ENCODE measurements at places on chromosomes 3 and 15. TPM values are rescaled to one million over a fixed set of nuclear protein-coding genes. Genes with fewer than 3 reads are reported as not detected.

DNA sequence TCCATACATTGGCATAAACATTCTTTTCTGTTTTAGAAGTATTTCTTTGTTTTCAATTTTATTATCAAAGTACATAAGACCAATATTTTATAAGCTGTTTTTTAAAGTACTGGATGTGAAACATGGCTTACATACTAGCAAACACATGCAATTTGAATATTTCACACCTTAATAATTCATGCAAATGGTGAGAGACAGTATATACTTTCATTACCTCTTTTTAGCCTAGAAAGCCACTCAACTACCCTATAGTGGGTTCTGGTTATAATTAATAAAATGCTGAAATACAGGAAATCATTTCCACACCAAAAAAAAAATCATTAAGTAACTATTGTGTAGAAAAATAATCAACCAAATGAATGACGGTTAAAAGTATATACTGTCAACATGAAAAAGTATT is 38.5 kb upstream of the MELTF start:
- no peaks in the 10 kb centered on the region for H3K36me3 ChIP-seq
- DNase-seq, result no peak
- no peak overlapping the region for H3K4me3 ChIP-seq
- no peaks in the 10 kb centered on the region for H3K4me1 ChIP-seq
- H3K27me3 ChIP-seq, result no peaks in the 10 kb centered on the region
- no peak overlapping the region for H3K27ac ChIP-seq

- H3K27ac ChIP-seq, result no peak overlapping the region
- DNase-seq, result peak; percentile 32
- H3K36me3 ChIP-seq, result no peaks in the 10 kb centered on the region
- no peak overlapping the region for H3K4me3 ChIP-seq
- H3K4me1 ChIP-seq, result no peaks in the 10 kb centered on the region
Observed at GRCh38 chr15:70826634-70827033, 27.3 kb downstream of the LARP6 start.

DNA sequence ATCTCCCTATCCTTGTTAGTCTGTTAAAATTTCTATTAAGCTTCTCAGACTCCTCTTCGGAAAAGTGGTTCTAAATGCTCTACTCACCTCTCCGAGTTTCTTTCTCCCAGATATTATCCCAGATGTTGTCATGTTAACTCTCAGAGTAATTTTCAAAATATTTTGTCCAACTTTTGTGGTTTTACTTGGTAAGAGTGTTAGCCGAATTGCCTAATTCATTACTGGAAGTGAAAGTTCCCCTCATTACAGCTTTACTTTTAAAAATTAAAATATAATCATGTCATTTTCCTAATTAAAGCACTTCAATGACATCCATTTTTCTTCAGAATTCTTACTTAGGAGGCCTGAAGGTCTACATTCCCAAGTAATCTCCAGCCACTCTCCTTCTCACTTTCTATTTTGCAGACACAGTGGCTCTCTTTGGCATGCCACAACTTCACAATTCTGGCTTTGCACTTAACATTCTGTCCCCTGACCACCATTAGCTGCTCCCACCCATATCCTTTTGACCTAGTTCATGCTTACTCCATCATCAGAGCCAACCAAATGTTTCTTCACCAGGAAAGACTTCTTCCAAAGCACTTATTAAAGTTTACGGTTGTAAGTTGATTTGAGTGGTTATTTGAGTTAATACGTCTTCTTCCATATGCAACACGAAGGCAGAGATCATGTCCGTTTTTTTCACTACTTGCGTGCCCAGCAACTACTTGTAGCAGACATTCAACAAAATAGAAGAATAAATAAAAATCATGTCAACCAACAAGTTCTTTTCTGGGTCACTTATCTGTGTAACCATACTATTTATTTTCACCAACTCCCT is 10.2 kb upstream of the TIPARP start:
- no peak for DNase-seq
- no peak overlapping the region for H3K27ac ChIP-seq
- H3K27me3 ChIP-seq, result no peaks in the 10 kb centered on the region
- H3K4me1 ChIP-seq, result no peaks in the 10 kb centered on the region
- H3K4me3 ChIP-seq, result no peak overlapping the region

GRCh38 chr15:70761046-70761445 is 2.3 kb downstream of the UACA start:
- no peaks in the 10 kb centered on the region for H3K4me1 ChIP-seq
- H3K27me3 ChIP-seq, result no peaks in the 10 kb centered on the region
- H3K4me3 ChIP-seq, result no peak overlapping the region
- DNase-seq, result no peak
- no peaks in the 10 kb centered on the region for H3K36me3 ChIP-seq
- no peak overlapping the region for H3K27ac ChIP-seq

GRCh38 chr3:83321891-83322290 is 1560.4 kb upstream of the GBE1 start:
- no peaks in the 10 kb centered on the region for H3K36me3 ChIP-seq
- H3K4me1 ChIP-seq, result no peaks in the 10 kb centered on the region
- DNase-seq, result no peak
- no peak overlapping the region for H3K27ac ChIP-seq

DNA sequence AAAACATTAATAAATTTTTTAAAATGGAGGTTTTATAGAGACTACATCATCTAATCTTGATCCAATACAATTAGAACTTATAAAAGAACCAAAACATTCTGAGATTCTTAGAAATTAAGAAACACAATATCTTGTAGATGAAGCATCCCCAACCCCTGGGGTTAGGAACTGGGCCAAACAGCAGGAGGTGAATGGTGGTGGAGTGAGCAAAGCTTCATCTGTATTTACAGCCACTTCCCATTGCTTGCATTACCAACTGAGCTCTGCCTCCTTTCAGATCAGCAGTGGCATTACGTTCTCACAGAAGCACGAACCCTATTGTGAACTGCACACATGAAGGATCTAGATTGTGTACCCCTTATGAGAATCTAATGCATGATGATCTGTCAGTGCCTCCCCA is 36.3 kb downstream of the KNL1 start:
- DNase-seq, result no peak
- no peaks in the 10 kb centered on the region for H3K36me3 ChIP-seq
- no peak overlapping the region for H3K27ac ChIP-seq
- no peaks in the 10 kb centered on the region for H3K4me1 ChIP-seq
- no peaks in the 10 kb centered on the region for H3K27me3 ChIP-seq

GRCh38 chr3:52415800-52416199 is 29.1 kb downstream of the SEMA3G start:
- DNase-seq, result no peak
- no peaks in the 10 kb centered on the region for H3K36me3 ChIP-seq
- H3K4me1 ChIP-seq, result peaks cover 5% of the 10 kb centered on the region
- no peaks in the 10 kb centered on the region for H3K27me3 ChIP-seq
- H3K4me3 ChIP-seq, result no peak overlapping the region
- H3K27ac ChIP-seq, result no peak overlapping the region

DNA sequence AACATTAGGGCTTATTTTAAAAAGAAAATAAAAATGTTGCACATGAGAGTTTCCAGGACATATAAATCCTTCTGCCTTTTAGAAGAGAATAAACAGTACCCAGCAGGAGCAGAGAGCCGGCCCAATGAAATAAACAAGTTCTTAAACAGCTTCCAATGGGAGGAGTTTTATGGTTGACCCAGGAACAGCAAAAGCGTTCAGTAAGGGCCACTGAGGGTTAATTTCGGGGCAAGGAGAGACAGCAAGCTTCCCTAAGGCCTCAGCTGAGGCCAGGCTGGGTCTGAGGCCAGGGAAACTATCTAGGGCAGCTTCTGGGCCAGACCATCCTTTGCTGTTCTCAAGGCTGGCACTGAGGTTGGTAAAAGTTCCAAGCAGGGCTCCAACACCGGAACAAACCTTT is 3.4 kb downstream of the PDZRN3 start:
- H3K27ac ChIP-seq, result peak overlapping the region; percentile 56
- DNase-seq, result peak; percentile 29
- no peaks in the 10 kb centered on the region for H3K36me3 ChIP-seq

DNA sequence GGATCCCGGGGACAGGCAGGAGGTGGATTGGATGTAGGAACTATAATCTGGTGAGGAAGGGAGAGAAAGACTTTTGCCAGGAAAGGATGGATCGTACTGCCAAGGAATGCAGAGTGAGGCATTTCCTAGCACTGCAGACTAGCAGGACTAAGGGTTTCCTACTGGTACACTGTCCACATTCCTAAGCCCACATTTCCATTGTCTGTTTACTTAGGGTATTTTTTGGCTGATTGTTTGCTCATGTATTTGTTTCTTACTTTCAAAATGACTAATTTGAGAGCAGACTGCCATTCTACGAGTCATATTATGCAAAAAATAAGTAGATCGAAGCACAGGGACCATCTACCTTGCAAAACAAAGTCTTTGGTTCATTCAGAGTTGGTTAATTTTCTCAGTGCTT is 1029.5 kb upstream of the NR2F2 start:
- DNase-seq, result no peak
- H3K36me3 ChIP-seq, result no peaks in the 10 kb centered on the region
- no peak overlapping the region for H3K4me3 ChIP-seq
- H3K4me1 ChIP-seq, result no peaks in the 10 kb centered on the region
- H3K27me3 ChIP-seq, result no peaks in the 10 kb centered on the region

DNA sequence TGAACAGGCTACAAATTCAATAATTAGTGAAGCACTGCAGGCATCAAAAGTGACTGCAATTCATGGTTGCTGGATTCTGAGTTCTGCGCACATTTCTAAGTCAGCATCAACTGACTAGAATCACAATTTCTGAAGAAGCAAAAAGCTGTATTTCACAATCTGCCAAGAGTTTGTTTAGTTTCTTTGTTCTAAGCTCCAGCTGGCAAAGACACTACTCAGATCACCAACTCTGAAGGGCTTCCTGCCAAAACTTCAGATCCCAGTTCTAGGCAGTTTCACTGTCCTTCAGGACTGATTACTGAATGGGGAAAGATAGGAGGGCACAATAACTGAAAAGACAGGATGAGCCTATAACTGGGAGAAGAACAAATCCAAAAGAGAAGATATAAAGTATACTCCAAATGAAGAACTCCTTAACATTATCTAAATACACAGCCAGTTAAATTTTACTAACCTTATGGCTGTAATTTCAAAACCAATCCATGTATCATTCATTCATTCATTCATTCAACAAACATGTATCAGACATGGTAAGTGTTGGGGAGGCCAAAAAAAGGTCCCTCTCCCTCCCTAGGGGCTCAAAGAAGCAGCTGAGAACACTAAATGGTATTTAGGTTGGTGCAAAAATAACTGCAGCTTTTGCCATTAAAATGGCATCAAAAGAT is 17.1 kb downstream of the TJP1 start:
- H3K36me3 ChIP-seq, result no peaks in the 10 kb centered on the region
- no peaks in the 10 kb centered on the region for H3K4me1 ChIP-seq
- H3K27ac ChIP-seq, result no peak overlapping the region
- H3K4me3 ChIP-seq, result no peak overlapping the region
- DNase-seq, result peak; percentile 32
- H3K27me3 ChIP-seq, result no peaks in the 10 kb centered on the region

GRCh38 chr15:45637552-45638033 is 2.8 kb downstream of the SQOR start:
- H3K36me3 ChIP-seq, result no peaks in the 10 kb centered on the region
- no peaks in the 10 kb centered on the region for H3K27me3 ChIP-seq
- H3K4me3 ChIP-seq, result peak overlapping the region; percentile 51
- peak; percentile 76 for DNase-seq

GRCh38 chr3:179929091-179929529 is 107.6 kb downstream of the PEX5L start:
- H3K36me3 ChIP-seq, result no peaks in the 10 kb centered on the region
- no peak overlapping the region for H3K4me3 ChIP-seq
- peak; percentile 30 for DNase-seq
- H3K27ac ChIP-seq, result no peak overlapping the region
- no peaks in the 10 kb centered on the region for H3K27me3 ChIP-seq
- H3K4me1 ChIP-seq, result no peaks in the 10 kb centered on the region

DNA sequence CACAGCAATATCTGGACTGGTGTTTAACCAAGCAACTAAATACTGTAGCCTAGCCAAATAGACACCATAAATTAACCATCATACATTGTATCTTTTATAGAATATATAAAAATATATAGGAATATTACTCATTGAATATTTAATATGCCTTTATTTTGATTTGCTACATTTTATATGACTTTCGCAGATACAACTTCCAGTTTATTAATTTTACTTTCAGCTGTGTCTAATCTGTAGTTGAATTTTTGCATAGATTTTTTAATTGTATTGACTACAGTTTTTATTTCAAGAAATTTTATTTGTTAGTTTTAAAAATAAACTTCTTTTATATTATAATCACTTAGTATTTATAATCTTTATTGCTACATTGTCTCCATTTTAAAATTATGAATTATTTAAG is 299.7 kb downstream of the LSAMP start:
- DNase-seq, result no peak
- no peak overlapping the region for H3K27ac ChIP-seq
- H3K4me1 ChIP-seq, result no peaks in the 10 kb centered on the region

DNA sequence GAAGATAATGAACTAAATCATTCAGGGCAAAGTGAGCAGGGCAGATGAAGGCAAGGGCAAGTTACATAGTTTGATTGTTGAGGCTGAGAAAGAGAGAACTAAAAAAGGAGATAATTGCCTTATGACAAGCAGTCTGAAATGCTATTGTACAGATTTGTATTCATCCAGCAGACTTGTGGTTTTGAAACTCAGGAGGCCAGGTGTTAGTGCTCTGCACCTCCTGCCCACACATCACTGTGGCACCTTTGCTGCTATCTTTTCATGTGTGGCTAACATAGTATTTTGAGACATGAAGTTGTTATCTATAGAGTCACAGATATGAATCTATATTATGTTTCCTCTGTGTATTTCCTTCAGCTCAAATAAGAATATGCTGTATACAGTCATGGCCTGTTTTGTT is 24.3 kb upstream of the SUCLG2 start:
- no peaks in the 10 kb centered on the region for H3K36me3 ChIP-seq
- no peaks in the 10 kb centered on the region for H3K27me3 ChIP-seq
- no peak overlapping the region for H3K27ac ChIP-seq
- H3K4me1 ChIP-seq, result no peaks in the 10 kb centered on the region
- no peak for DNase-seq
- no peak overlapping the region for H3K4me3 ChIP-seq

DNA sequence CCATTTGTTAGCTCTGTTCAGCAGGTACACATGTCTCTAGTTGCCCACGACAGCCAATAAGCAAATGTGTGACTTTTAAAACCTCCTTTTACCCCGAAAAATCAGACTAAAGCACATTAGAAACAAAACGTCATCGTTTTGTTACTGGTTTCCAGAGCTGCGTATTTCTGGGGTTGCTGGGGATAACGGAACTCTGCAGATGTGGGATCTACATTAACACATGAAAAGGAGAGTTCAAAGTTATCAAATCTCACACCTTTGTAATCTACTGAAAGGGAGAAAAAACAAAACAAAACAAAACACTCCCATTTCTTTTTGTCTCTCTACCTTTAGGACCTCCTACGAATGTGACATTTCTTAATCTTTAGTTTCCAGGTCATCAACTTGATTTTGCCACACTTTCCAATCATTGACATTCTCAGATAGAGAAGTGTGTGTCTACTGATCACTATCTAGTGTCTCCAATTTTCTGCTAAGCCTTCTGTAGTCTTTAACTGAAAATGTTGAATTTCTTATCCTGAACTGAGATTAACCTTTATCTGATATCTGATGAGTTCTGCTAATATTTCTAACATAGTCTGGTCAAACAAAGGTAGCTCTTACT is 93.0 kb upstream of the TSPAN3 start:
- no peaks in the 10 kb centered on the region for H3K27me3 ChIP-seq
- H3K4me1 ChIP-seq, result no peaks in the 10 kb centered on the region
- H3K27ac ChIP-seq, result no peak overlapping the region
- H3K4me3 ChIP-seq, result no peak overlapping the region
- no peak for DNase-seq

The GHSR gene
- total RNA-seq, result not detected

The CXCR6 gene
- total RNA-seq, result 1.0 TPM

The SLC12A1 gene
- total RNA-seq, result not detected

The WNT7A gene
- total RNA-seq, result not detected

The SLC28A2 gene
- total RNA-seq, result 54.9 TPM

The ST8SIA2 gene
- 0.42 TPM for total RNA-seq

The CLDN16 gene
- total RNA-seq, result not detected

The HDC gene
- 4.1 TPM for total RNA-seq

Data from colonic mucosa (tissue), 4 donors.